ENCODE measurements at places on chromosomes 1 and 21. TPM values are rescaled to one million over a fixed set of nuclear protein-coding genes. Genes with fewer than 3 reads are reported as not detected.

The KLF17 gene
- not detected for polyA plus RNA-seq

The TMEM82 gene
- not detected for polyA plus RNA-seq

The CHI3L1 gene
- not detected for polyA plus RNA-seq

The RPF1 gene
- polyA plus RNA-seq: 126 TPM

The TOMM40L gene
- 34.9 TPM for polyA plus RNA-seq

The PDZK1 gene
- polyA plus RNA-seq: 0.16 TPM

The SLAMF7 gene
- polyA plus RNA-seq: 1.2 TPM

The NGF gene
- not detected for polyA plus RNA-seq

The ELAPOR1 gene
- 1.2 TPM for polyA plus RNA-seq

The GNAT2 gene
- polyA plus RNA-seq: 0.07 TPM

The ROR1 gene
- polyA plus RNA-seq: not detected

The ZBTB8B gene
- polyA plus RNA-seq: not detected

The C1orf56 gene
- polyA plus RNA-seq: 0.58 TPM

The SERPINC1 gene
- 0.50 TPM for polyA plus RNA-seq

The DAB1 gene
- not detected for polyA plus RNA-seq

The LHX8 gene
- polyA plus RNA-seq: not detected

The C1orf116 gene
- polyA plus RNA-seq: 0.95 TPM

The TLCD4 gene
- 6.6 TPM for polyA plus RNA-seq

The ADAM30 gene
- not detected for polyA plus RNA-seq

The OR2AK2 gene
- not detected for polyA plus RNA-seq

The GJA4 gene
- polyA plus RNA-seq: not detected

The RHOC gene
- 248 TPM for polyA plus RNA-seq

The MEX3A gene
- 8.7 TPM for polyA plus RNA-seq

The RNF19B gene
- polyA plus RNA-seq: 10.1 TPM

The ZNF683 gene
- not detected for polyA plus RNA-seq

The ZC3H12A gene
- polyA plus RNA-seq: 11.1 TPM

The ITGB2 gene
- 0.57 TPM for polyA plus RNA-seq

The SLC22A15 gene
- polyA plus RNA-seq: 2.7 TPM

The SMIM1 gene
- 93.3 TPM for polyA plus RNA-seq

The SPRR2E gene
- not detected for polyA plus RNA-seq

The DNM3 gene
- 0.08 TPM for polyA plus RNA-seq

The KCNA10 gene
- polyA plus RNA-seq: not detected

The LRRC53 gene
- polyA plus RNA-seq: not detected

The ANGPTL3 gene
- not detected for polyA plus RNA-seq

The LINGO4 gene
- polyA plus RNA-seq: not detected

The AVPR1B gene
- polyA plus RNA-seq: not detected

The LYPLAL1 gene
- polyA plus RNA-seq: 44.1 TPM

The THEM5 gene
- not detected for polyA plus RNA-seq

The CD1D gene
- polyA plus RNA-seq: not detected

The RCC1 gene
- polyA plus RNA-seq: 142 TPM

The TMPRSS3 gene
- not detected for polyA plus RNA-seq

The IFI44L gene
- not detected for polyA plus RNA-seq

The DCAF6 gene
- polyA plus RNA-seq: 45.6 TPM

The ARV1 gene
- 117 TPM for polyA plus RNA-seq

Measured in K562 (cell line).